ENCODE measurements at places on chromosomes 16 and 17.
A peak's percentile ranks its signal among the peaks of the same experiment; 100 is the strongest.

DNA sequence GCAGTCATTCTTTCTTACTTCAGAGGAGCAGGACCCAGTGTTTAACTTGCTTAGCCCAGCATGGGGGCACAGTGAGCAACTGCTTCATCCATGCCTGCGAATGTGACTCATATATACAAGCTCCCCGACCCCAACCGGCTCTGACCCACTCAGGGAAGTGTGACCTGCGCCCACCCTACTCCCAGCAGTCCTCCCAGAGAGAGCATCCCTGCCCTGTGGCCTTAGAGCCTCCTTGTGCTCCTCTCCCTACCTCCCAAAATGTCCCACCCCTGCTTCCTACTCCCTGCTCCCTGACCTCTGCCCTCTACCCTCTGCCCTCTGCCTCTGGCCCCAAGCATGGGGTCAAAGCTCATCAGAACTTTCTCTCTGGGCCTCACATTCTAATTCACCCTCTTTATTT is 46.9 kb upstream of the DLX4 start:
- no peak for DNase-seq

GRCh38 chr17:42846594-42847280 is 2.4 kb downstream of the AOC2 start:
- no peak for DNase-seq

- no peak for DNase-seq
These were observed 34.3 kb downstream of the VPS35L start for GRCh38 chr16:19589771-19590302.

DNA sequence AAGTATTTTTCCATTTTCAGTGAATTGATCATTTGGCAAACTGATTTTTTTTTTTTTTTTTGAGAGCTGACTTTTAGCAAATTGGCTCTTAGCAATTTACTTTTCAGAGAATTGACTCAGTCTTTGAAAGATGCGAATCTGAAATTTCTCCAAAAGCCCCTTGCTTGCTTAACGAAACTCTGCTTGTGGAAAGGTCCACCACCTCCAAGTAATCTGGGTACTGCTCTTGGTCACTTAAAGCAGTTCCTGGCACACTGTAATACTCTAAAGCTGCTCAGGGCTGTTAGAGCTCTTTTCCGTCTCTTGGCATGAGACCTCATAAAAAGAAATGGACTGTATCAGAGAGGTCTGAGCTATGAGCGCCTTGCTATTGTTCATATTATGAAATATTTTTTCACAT is 2.9 kb downstream of the GSDMB start:
- DNase-seq: no peak

DNA sequence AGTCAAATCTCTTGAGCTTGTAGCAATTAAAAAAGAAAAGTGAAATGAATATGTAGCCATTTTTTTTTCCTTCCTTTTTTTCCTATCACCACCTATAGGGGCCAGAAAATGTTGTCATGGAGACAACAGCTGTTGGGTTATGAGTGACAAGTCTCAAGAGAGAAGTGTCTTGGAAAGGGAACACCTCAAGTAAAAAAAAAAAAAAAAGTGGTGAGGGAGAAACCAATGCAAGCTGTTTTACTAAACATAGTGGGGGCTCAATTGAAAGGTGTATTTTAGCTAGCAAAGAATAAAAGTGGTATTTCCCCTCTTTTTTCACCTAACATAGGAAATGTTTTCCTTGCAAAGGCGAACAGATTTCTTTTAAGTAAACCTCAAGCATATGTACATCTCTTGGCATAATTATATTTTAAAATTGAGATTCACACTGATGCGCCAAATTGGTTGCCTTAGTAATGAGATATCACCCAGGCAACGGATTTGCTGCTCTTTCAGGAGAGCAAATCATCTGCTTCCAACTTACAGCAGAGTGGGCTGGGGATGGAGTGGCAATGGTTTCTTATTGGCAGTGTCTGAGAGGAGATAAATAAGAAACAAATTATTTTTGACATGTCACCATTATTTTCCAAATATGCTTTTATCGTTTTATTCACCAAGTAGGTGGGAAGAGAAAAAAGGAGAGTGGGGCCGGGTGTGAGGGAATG is 183.6 kb downstream of the MYO1D start:
- DNase-seq: peak; percentile 30

DNA sequence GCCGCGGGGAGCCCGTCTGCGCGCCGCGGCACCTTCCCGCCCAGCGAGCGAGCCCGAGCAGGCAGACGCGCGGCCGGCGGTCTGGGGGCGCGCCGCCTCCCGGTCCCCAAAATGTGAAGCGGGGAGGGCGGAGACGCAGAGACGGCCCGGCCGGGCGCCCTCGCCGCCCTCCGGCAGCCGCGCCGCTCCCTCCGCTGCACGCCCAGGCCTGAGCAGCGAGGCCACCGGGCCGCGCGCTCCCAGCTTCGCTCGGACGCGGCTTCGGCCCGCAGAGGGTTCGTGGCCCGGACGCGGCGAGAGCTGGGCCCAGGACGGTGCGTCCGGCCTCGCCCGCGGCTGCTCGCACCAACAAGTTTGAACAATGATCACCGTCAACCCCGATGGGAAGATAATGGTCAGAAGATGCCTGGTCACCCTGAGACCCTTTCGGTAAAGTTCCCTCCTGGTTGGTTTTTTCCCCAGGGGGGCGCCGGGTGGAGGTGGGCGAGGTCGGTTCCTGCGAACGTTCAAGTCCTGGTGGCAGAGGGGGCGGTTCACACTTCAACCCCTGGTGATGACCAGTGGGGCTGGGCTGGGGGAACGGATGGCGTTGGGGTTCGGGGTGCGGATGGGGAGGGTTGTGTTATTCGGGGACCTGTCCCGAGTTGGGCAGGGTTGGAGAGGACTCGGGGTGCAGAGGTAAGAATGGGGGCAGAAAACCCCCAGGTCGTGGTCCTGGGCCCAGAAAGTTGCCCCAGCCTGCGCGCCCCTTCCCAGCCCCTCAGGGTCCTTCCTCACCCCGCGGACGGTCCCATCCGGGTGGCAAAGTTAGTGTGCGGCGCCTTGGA is 678 bp downstream of the MGAT5B start:
- peak; percentile 88 for DNase-seq

DNA sequence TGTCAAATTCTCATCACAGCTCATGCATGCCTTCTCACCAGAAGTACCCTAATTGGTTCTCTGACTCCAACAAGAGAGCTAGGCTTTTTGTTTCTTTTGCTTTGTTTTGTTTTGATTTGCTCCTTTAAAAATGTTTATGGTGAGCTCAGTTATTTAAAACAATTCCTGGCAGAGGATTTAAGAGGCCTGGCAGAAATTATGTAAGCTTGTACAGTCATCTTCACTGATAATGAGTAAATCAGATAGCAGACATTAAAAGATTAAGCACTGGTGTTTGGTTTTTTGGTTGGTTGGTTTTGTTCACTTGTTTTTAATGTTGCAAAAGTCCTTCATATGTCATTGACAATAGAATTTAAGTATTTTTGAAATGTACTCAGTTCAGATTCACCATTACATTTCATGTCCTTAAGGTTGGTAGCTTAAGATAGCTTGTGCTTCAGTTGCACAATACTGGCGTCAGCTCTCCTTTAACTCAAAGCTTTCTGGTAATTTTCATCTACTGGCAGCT is 378.9 kb downstream of the CDH13 start:
- no peak for DNase-seq

- no peak for DNase-seq
These were observed 117.7 kb upstream of the WSCD1 start for GRCh38 chr17:5952518-5952917.

- DNase-seq: no peak
These were observed 41.0 kb downstream of the USP22 start for GRCh38 chr17:21001813-21002221.

GRCh38 chr17:56724664-56725063 is 109.1 kb downstream of the C17orf67 start:
- no peak for DNase-seq

DNA sequence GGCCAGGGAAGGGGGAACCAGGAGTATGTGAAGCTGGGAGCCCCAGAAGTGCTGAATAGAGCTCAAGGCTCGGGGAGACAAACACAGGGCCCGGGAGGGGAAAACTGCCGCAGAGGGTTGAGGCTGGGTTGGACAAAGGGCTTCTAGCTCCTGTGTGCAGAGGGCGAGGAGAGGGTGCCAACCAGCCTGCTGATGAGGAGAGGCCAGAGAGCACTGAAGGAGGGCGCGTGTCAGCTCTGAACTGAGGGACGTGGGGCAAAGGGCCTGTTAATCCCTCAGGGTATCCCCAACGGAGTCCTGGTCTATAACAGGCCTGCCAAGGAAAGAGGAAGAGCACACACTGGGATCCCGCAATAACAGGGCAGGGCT is 151.3 kb downstream of the C16orf78 start:
- no peak for DNase-seq

DNA sequence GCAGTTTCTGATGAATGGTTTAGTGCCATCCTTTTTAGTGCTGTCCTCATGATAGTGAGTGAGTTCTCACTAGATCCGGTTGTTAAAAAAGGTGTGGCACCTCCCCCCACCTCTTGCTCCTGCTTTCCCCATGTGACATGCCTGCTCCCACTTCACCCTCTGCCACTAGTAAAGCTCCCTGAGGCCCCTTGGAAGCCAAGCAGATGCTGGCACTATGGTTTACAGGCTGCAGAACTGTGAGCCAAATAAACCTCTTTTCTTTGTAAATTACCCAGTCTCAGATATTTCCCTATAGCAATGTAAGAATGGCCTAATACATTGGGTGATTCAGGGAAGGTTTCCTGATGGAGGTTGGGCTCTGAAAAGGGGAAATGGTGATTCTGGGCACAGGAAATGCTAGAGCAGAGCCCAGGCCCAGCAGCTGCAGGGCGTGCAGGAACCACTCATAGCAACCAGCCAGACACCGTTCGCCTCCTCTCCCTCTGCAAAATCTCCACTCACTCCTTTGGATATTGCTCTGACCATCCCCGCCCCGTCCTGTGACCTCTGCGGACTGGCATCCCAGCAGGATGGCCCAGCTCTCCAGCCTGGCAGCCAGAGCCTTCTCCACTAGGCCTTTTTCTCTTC is 2.6 kb upstream of the ADORA2B start:
- DNase-seq: no peak

DNA sequence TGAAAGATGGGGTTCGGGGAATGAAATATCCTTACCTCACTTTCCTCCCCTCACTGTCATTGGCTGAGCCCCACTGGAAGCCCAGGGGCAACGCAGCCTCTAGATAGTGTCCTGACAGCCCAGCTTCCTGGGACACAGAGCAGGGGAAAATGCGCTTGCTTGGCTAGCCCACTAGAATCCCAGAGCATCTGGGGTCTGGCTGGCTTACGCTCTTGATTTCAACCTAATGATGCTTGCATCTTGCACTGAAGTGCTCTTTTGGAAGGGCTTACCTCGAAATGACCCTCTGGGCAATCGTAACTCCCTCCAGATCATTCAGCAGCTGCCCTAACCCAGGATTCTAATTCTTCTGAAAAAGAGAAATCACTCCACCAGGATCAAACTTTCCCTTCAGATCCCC is 147.6 kb downstream of the SOX9 start:
- peak; percentile 23 for DNase-seq

GRCh38 chr17:79946352-79947231 is 89.1 kb downstream of the TBC1D16 start:
- DNase-seq: peak; percentile 39

- DNase-seq: no peak
These were observed 52.0 kb upstream of the MMP2 start for GRCh38 chr16:55426865-55427484.

DNA sequence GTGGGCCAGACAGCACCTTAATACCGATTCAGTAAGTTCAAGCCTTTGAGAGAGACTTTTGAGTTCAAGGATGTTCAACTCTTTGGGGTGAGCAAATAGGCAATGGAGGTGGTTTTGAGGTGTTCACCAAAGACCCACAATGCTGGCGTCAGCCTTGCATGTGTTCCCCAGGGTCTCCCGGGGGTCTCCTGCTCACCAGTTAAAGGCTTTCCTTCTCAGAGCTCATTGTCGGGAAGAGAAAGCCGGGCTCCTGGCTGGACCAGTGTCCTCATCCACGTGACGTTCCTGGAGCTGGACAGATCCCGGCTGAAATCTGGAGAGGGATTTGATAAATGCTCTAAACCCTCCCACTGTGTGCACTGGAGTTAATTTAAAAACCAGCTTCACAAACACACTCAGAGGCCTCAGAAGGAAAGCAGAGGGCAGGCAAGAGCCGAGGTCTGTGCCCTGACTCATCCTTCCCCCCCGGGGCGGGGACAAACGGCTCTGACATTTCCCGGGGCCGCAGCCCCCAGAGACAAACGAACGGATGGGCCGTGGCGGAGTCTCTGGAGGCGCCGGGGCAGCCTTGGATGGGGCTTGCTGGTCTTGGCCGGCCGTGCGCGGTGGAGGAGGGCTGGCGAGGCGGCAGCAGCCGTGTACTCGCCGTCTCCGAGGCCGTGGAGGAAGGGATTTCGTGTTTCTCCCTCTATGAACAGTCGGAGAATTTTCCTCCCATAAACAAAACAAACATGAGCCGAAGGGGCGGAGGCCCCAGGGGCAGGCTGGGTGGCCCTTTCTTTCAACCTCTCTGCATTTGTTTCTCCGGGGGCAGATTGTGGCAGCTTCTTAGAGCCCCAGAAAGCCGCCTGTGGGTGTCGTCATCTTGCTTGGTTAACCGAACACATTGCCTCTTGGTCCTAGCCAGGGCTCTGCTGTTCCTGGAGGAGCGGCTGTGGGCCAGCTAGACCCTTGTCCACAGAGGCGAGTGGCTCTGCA is 94.2 kb downstream of the NTN1 start:
- peak; percentile 31 for DNase-seq

DNA sequence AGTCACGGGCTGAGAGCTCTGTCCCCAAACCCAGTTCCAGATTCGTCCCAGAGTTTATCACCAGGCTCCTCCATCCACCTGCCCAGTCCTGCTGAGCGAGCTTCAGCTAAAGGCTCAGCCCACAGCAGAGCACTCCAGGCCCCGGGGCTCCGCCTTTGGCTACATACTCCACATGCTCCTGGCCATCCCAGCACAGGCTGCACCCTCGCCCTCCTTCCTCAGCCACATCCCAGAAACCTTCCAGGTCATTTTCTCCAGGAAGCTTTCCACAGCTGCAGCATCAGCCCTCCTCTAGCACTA is 4.7 kb upstream of the CD2BP2 start:
- DNase-seq: no peak

GRCh38 chr16:2155977-2156848 is 631 bp downstream of the TRAF7 start:
- DNase-seq: peak; percentile 58

DNA sequence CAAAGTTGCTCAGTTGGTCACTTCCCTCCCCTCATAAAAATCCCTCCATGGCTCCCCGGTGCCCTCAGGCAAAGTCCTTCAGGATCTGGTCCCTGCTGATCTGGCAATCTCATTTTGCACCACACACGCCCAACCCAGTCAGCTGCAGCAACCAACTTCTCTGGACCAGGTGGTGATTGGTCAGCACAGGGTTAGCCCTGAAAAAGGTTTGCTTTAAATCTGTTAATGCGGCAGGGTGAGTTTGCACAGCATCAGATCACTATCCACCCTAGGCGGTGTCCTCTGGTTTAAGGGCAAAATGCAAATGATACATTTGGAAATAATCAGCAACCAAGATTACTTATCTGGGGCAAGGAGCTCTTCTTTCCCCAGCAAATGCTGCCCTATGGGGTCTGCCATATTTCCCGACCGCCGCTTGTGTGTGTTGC is 42.9 kb upstream of the TNRC6C start:
- DNase-seq: peak; percentile 83

GRCh38 chr17:61352408-61352770 is 47.3 kb upstream of the TBX2 start:
- no peak for DNase-seq

GRCh38 chr17:57665696-57666095 is 79.4 kb downstream of the CCDC182 start:
- no peak for DNase-seq

Data from SK-N-SH (cell line).